ENCODE measurements at places on chromosomes 1 and 21.

- no peak for DNase-seq
Observed at GRCh38 chr1:107804134-107804533, 160.8 kb downstream of the VAV3 start.

DNA sequence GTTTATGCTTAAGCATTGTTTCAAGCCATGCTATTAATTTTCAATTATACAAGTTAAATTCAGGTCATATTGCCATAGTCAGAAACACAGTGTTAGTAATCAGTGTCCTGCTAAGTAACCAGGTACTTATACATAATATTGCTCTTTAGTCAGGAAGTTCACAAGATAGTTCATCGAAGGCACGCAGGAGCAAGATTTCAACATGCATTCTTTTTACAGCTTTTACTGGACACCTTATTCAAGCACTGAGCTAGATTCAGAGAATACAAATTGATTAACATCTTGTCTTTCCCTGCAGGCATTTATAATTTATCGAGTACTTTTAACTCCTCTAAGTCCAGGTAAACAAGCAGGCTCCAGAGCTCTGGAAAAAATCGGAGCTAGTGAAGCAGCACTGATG, 202.3 kb upstream of the BRINP3 start:
- no peak for DNase-seq

DNA sequence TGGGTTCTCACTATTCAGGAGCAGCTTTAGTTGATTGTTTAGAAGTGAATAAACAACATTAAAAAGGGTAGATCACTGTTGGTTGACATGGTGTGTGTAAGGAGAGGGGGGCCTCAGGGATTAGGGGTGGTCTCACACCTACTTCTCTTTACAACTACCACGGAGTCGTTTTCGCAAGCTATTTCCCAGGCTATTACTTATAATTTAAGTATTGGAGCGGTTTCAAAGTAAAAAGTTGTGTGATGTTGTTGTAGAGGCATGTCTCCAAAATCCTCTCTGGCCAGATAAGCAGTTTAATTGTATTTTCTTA, 1.3 kb downstream of the GPSM2 start:
- no peak for DNase-seq

- no peak for DNase-seq
Observed at GRCh38 chr1:36561361-36561724, 78.6 kb upstream of the CSF3R start.

DNA sequence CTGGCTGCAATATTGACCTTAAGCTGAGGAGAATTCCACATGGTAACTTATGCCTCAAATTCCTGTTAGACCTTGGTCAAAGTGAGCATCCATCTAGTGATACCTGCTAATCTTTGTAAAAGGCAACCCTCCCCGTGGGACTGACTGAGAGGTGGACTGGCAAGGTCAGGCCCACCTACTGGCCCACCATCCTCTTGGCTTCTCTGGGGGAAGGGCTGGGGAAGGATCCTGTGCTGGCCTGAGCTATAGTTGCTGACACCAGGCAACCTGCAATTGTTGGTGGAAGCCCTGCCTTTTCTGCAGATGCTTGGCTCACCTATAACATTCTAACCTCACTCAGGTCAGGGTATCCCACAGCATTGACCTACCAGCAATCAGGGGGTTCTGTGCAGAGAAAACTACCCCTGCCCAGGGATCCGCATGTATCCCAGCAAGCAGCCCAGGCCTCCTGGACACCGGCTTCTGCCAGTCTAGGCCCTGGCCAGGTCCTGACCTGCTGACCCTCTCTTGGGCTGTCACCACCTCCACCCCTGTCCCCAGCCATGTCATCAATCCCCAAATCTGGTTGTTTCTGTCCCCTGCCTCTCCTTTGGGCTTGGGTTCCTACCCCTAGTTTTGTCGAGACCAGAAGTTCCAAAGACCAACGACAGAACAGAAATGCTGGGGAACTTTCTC, 108.1 kb upstream of the EDN2 start:
- DNase-seq = no peak

GRCh38 chr1:240811256-240811655, 199.3 kb upstream of the GREM2 start:
- DNase-seq = no peak

DNA sequence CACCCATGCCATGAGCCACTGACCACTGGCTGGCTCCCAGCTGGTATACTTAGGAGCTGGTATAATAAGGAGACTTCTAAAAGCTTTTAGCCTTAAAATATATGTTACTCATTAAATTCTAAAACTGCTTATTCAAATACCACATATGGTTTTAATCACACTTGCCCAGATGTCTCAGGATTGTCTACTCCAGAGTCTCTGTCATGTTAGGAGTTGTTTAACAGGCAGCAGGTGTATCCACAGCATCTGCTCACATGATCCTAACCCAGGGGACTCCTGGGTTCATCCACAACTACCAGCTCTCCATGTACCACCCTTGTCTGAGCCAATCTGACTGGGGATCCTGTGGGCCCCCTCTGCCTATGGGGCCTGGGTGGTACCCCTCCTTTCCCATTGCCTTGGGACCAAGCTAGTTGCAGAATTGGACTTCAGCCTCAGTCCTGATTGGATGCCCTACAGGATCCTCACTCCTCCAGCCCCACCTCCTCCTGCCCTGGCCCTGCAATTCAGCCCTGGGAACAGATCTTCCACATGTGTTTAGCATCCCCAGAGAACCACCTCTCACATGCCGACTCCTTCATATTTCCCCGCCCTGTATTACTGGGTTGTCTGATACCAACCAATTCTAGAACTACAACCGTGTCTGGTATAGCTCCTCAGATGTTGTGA, 61.3 kb downstream of the BCAR3 start:
- no peak for DNase-seq
